Activated naive CD8-positive, alpha-beta T cell treated with anti-CD3 and anti-CD28 coated beads, Interleukin-2, amount 50 U/mL, for 16 hours (primary cell): ENCODE measurements at places on chromosomes 4 and X.

GRCh38 chr4:120055795-120056194, 10.9 kb downstream of the MAD2L1 start:
- DNase-seq = no peak

DNA sequence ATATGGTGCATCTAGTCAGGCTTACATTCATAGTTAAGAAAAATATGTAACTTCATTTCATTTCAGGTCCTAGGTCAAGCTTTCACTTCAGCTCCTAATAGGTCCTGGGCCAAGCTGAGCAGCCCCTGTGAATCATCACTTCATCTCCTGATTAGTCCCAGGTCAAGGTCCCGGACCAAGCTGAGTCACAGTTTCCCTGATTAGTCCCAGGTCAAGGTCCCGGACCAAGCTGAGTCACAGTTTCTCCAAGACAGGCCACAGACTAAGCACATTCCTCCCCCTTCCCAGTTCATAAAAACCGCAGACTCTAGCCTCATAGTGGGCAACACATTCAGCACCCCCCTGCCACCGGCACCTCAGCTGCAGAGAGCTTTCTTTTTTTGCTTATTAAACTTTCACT, 1331.8 kb downstream of the PCDH19 start:
- no peak for DNase-seq

GRCh38 chr4:2593003-2593402, 56.6 kb downstream of the FAM193A start:
- no peak for DNase-seq

DNA sequence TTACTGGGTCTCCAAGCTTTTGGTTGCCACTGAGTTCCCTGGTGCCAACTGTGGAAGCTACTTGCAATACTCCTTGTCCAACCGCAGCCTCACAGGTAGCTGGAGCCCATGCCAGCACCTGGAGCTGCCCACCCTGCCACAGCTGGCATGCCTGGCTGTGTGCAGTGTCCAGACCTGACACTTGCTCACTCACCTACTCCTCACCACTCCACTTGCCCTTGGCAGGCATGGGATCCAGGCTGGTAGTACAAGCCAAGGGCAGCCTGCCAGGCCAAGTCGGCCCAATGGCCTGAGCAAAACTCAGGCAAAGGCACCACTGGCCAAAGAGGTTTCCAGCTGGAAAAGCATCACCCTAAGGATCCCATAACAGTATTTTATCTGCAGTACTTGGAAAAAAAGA, 246.3 kb downstream of the PDGFC start:
- DNase-seq = no peak

DNA sequence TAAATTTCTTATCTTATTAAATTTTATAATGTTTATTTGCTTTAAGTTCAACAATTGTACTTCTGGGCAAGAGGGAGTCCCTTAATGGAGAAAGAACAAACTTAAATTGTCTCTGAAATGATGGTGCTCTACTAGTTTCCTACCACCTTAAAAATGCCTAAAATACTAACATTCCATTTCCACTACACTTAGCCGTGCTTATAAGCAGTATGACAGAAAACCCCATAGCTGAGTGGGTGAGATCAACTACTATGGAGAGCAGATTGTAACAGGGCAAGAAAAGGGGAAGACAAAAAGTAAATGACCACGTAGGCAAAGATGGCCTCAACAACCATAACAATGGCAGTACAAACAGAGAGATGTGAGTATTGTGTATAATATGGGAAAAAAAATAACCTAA, 35.0 kb downstream of the RFC1 start:
- DNase-seq = no peak

GRCh38 chr4:105956569-105956968, 61.3 kb downstream of the NPNT start:
- DNase-seq = no peak

GRCh38 chr4:35700663-35701062, 543.7 kb downstream of the ARAP2 start:
- no peak for DNase-seq

DNA sequence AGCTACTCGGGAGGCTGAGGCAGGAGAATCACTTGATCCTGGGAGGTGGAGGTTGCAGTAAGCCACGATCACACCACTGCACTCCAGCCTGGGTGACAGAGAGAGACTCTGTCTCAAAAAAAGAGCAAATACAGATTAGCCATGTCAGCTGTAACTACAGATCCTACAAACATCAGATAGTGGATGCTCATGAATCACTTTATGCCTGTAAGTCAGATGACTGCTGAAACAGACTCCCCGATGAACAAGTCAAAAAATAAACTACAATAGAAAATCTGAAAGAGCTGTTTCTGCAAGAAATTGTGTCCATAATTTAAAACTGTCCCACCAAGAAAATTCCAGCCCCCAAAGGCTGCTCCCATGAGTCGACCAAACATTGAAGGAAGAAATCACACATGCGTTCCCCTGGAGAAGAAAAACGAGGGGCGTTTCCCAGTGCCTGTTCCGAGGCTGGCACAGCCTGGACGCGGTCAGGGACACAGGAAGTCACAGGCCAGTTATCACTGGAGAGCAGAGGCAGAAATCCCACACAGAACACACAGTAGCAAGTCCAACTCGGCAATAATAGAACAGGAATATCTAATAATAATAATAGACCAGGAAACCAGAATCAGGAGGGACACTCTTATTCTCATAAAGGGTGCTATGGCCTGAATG, 30.0 kb upstream of the GTPBP6 start:
- no peak for DNase-seq

GRCh38 chrX:40097504-40098263, at the start of gene BCOR:
Gene BCOR (minus strand): TSS chrX:40097958. CDS start chrX:40077929, 20,029 bp downstream.
- DNase-seq = peak; percentile 41

DNA sequence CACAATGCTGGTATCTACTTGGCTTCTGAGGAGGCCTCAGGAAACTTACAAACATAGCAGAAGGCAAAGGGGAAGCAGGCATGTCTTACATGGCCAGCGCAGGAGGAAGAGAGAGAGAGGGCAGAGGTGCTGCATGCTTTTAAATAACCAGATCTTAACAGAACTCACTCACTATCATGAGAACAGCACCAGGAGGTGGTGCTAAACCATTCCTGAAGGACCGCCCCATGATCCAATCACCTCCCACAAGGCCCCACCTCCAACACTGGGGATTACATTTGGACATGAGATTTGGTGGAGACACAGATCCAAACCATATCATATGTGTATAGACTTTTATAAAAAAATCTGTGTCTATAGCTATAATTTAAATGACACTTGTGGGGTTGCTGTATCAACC, 48.6 kb upstream of the ERVMER34-1 start:
- no peak for DNase-seq
